ENCODE measurements at places on chromosomes 6 and 20. TPM values are rescaled to one million over a fixed set of nuclear protein-coding genes. Genes with fewer than 3 reads are reported as not detected.

Gene NHLRC1
- 1.3 TPM for total RNA-seq

Gene THEMIS
- not detected for total RNA-seq

Gene SIRPB1
- total RNA-seq = not detected

Gene TBX18
- total RNA-seq = 35.1 TPM

Gene PTPN1
- total RNA-seq = 71.3 TPM

Gene GPX6
- total RNA-seq = not detected

Gene C6orf118
- total RNA-seq = not detected

Gene BPIFA1
- not detected for total RNA-seq

Gene NEU1
- total RNA-seq = 38.1 TPM

Gene C6orf141
- not detected for total RNA-seq

Gene KIF6
- total RNA-seq = not detected

Gene F13A1
- not detected for total RNA-seq

Gene HUS1B
- not detected for total RNA-seq

Gene OPRM1
- not detected for total RNA-seq

Gene GPR6
- not detected for total RNA-seq

Gene NRN1
- total RNA-seq = 20.6 TPM

Gene TRAPPC3L
- total RNA-seq = 0.06 TPM

Gene UBE2C
- 249 TPM for total RNA-seq

Gene TNFRSF6B
- total RNA-seq = not detected

Gene SPATS1
- total RNA-seq = not detected

Gene TMC2
- not detected for total RNA-seq

Gene ZNF311
- total RNA-seq = not detected

Gene PLN
- not detected for total RNA-seq

Gene C20orf173
- total RNA-seq = not detected

Gene ADGRF1
- not detected for total RNA-seq

Gene CFB
- 0.50 TPM for total RNA-seq

Gene CTAGE9
- not detected for total RNA-seq

Gene MYL9
- 213 TPM for total RNA-seq

Gene NHSL1
- total RNA-seq = 13.9 TPM

Gene BANF2
- total RNA-seq = not detected

Gene CAGE1
- 0.08 TPM for total RNA-seq

Gene MEP1A
- total RNA-seq = 1.0 TPM

Gene PI3
- not detected for total RNA-seq

Gene MDFI
- not detected for total RNA-seq

Gene HDGFL1
- total RNA-seq = not detected

Gene C6orf136
- total RNA-seq = 15.8 TPM

Gene EYA2
- 0.08 TPM for total RNA-seq

Gene KHDC1L
- not detected for total RNA-seq

Gene OPN5
- total RNA-seq = not detected

Gene SERPINB6
- 130 TPM for total RNA-seq

Gene LGSN
- total RNA-seq = not detected

Gene IL20RA
- total RNA-seq = not detected

Gene SLC32A1
- not detected for total RNA-seq

Gene SLC17A3
- not detected for total RNA-seq

Gene IL17A
- not detected for total RNA-seq
